ENCODE measurements at places on chromosomes 4 and X.
A peak's percentile ranks its signal among the peaks of the same experiment; 100 is the strongest.

GRCh38 chr4:14596028-14596427, 406.3 kb upstream of the CPEB2 start:
- no peak for DNase-seq

- DNase-seq: no peak
These were observed 52.5 kb upstream of the PROM1 start for GRCh38 chr4:16136311-16136710.

GRCh38 chr4:133379681-133380438, 230.8 kb downstream of the PCDH10 start:
- DNase-seq: no peak

- DNase-seq: peak; percentile 75
These were observed 18.8 kb downstream of the SPACA5 start for GRCh38 chrX:48025561-48025960.

DNA sequence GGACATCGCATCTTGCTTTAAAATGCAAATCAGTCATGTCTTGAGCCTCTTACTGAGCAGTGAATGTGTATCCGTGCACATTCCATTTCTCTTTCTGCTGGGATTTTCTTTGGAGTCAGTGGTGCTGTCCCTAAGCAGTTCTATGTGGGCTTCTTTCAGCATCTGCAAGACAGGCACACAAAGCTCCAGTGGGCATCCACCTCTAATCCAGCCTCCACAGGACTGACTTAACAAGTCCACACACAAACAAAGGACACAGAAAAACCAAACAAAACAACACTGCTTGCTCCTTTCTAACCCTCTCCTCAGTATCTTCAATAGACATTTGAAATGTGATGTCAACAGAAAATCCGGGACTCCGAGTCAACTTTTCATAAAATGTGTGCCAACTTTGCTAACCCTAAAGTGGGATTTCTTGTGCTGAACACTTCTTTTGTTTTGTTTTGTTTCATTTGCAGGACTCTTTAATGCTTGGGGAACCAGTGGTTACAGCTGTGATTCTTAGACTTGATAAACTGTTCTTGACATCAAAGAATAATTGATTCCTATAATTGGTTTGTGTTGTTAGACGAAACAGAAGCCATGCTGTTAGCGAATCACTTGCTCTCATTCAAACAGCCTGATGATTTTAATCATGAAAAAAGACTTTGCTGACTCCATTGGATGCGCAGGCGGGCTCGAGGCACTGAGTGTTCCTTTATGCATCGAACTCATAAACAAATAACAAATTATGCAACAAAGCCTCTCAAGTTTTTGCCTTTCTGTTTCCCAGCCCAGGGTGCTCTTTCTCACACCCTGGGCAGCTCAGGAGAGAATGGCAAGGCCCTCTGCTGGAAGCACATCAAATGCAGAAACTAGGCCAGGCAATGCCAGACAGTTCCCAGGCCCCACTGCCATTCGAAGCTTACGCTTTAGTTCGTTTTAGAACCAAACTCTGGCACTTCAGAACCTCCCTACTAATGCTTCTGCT, 20.1 kb downstream of the ETNPPL start:
- DNase-seq: no peak

GRCh38 chrX:9829308-9830267, 43.4 kb downstream of the SHROOM2 start:
- DNase-seq: no peak

DNA sequence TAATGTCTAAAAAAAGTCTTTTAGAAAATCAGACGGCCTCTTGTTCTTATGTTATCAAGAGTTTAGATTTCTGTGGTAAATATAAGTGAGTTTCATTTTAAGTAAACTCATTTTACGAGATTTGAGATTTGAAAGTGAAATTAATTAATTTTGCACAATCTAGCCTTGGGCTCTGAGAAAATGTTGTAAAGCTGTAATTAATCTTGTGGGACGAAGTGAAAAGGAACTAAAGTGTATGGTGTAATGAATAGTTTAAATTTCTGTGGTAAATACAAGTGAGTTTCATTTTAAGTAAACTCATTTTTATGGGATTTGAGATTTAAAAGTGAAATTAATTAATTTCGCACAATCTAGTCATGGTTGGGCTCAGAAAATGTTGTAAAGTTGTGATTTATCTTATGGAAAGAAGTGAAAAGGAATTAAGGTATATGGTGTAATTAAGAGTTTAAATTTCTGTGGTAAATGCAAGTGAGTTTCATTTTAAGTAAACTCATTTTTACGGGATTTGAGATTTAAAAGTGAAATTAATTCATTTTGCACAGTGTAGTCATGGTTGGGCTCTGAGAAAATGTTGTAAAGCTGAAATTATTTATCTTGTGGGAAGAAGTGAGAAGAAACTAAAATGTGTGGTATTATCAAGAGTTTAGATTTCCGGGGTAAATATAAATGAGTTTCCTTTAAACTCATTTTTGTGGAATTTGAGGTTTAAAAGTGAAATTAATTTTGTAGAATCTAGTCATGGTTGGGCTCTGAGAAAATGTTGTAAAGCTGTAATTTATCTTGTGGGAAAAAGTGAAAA, 1.6 kb downstream of the SCML1 start:
- no peak for DNase-seq

All from K562 (cell line).